ENCODE measurements at places on chromosomes 3 and 15.

DNA sequence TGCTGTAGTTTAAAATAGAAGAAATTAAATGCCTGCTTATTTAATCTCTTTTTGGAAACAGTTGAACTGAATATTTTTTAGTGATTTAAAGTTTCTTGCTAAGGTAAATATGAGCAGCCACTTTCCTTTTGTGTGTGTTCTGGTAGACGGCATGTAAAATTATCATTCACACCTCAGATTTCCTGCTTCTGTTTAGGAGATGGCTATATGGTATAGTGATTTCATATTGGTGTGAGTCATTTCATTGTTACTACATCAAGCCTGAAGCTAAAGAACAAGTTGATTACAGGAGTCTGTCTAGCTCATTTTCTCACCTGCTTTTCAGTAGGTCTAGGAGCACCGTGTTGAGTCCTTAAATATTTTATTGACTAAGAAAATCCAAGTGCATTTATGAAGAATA is 2.2 kb downstream of the LRCH3 start:
- DNase-seq: no peak

- no peak for DNase-seq
Observed at GRCh38 chr3:72298201-72299152, 513.5 kb upstream of the PROK2 start.

GRCh38 chr3:23459889-23460546 is 256.9 kb downstream of the UBE2E2 start:
- no peak for DNase-seq

- no peak for DNase-seq
Observed at GRCh38 chr15:99561476-99562230, 4.1 kb upstream of the MEF2A start.

DNA sequence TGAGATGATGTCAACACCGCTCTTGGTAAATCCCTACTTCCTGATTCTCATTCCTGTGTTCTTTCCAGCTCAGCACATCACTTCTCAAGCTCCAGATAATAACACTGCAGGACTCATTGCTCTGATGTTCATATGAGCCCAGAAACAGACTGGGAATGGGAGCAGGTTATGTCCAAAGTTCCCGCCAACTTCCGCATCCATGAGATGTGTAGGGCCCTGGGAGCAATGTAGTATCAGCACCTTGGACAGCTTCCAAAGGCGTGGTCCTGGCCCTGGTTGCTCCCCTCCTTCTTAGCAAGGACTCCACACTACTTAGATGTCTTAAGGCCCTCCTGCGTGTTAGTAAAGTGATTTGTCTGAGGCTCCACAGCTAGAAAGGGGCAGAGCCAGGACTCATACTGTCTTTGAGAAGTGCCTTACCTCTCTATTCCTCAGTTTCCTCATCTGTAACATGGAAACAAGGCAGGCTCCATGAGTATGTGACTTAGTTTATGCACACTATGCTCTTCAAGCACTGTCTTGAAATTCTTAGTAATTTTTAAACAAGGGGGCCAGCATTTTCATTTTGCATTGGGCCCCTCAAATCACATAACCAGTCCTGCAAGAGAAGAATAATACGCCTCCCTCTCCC is 27.9 kb upstream of the SLC6A1 start:
- DNase-seq: peak; percentile 16

DNA sequence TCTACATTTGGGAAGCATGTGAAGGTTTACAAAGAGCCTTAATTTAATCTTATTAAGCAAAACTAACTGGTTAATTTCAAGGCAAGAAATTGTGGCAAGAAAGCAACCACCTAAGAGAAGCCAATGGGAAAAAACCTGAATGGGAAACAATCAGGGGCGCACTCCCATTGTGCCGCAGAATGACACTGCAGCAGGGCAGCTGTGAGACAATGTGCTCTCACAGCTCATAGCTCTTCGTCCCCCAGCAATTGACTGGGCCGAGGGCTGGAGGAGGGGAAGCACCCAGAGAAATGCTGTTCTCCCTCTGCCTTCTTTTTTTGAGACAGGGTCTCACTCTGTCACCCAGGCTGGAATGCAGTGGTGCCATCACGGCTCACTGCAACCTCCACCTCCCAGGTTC is 93.3 kb upstream of the RAD18 start:
- no peak for DNase-seq

GRCh38 chr15:89845305-89845893 is 30.7 kb upstream of the ANPEP start:
- DNase-seq: no peak

- no peak for DNase-seq
Observed at GRCh38 chr15:25572191-25572590, 133.4 kb upstream of the UBE3A start.

- no peak for DNase-seq
Observed at GRCh38 chr3:120263792-120264191, 21.2 kb downstream of the GPR156 start.

DNA sequence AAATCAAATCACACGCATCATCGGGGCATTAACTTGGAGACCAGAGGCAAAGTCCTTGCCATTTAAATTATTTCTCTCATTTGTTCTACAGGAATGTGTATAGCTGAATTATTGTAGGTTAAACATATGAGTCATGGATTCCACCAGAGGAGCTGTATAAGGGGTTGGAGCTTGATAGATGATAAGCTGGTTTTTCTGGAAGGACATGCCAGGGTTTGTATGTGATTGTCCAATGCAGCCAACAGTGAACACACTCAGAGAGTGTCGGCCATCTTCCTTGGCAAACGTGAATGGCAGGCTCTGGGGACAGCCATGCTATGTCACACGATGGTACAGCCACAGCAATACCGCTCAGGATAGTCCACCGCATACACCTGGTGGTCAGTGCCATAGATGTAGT is 25.1 kb downstream of the SSUH2 start:
- DNase-seq: no peak

DNA sequence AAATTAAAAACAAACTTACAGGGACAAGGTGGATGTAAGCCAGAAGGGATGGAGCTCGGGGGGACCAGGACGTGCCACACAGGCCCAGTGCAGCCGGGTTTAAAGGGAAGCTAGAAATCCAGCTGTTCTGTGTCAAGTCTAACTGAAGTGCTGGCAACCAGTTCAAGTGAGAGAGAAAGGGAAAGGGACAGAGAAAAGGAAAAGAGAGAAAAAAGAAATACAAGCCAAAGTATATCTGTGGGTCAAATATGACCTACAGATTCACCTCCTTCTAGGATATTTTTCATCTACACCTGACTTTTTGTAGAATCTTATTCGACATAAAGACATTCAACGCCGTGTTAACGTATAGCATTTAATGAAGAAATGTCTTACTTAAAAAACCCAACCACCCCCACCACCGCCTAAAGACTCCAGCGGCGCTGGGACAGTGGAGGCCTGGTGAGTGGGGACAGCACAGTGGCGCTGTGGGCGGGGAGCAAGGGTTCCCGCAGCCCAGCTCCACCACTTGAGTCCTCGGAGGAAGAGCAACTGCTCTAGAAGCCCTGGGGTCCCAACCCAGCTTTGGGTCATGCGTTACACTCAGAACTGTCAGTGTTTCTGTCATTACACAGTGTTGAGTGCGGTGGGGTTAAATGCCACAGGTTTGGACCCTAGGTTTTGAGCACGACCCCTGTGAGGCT is 62.3 kb downstream of the CHSY1 start:
- DNase-seq: no peak

DNA sequence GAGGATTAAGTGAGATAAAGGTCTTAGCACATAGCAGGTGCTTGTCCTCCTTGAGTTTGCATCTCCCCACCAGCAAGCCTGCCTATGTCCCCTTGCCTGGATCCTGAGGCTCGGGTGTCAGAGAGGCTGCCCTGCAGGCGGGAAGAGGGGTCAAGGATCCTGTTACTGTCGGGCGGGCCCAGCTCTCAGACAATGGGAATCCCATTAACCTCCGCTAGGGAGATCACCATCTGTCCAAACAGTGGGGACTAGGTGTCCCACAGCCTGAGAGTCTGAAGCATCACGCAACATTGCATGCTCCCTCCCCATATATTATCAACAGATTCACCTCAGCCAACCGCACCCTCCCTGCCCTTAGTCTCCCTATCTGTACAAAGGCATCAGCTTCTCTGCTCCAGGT is 151.4 kb downstream of the FBLN2 start:
- no peak for DNase-seq

DNA sequence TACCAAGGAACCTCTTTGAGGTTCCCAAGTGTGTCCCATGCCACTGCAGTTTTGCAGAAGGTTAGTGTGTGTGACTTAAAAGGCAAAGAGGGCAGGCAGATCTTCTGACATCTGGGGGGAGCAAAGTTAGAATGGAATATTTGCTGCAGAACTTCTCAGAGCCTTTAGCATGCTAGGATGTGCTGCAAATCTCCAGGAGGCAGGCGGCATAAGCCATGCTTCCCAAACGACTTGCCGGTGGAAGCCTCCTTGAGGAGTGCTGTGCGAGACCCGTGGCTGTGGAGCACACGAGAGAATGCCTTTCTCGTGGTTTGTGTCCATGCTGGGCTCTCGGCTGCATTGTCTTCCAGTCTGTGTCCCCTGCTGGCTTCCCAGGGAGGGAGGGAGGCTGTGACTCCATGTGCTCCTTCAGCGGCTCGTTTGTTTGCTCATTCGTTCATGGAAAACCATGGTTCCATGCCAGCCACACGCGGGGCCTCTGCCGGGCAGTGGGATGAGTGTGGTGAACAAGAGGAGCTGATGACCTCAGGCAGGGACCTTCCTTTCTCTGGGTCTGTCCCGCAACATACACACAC is 13.8 kb downstream of the HDAC11 start:
- no peak for DNase-seq

GRCh38 chr15:31215490-31216214 is 111.0 kb upstream of the KLF13 start:
- DNase-seq: peak; percentile 88

Data from activated CD4-positive, alpha-beta memory T cell treated with anti-CD3 and anti-CD28 coated beads for 36 hours (primary cell).